ENCODE measurements at places on chromosomes 7 and 10. TPM values are rescaled to one million over a fixed set of nuclear protein-coding genes. Genes with fewer than 3 reads are reported as not detected.

DNA sequence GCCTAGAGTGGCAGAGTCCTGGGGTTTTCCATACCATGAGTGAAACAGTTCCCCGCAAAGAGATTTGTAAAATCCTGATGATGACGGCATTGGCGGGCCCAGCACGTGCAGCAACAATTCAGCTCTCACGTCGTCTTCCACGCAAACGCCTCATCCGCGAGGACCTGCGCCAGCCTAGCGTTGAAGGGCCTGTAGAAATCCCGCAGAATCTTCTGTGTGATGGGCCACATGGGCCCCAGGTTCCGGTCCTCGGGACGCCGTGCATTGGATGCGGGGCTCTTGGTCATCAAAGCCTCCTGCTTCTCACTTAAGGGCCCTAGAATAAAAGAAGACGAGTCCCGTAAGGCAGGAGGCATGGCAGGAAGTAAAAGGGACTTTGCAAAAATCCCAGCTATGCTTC is 83.4 kb downstream of the CHST15 start:
- no peak for DNase-seq

DNA sequence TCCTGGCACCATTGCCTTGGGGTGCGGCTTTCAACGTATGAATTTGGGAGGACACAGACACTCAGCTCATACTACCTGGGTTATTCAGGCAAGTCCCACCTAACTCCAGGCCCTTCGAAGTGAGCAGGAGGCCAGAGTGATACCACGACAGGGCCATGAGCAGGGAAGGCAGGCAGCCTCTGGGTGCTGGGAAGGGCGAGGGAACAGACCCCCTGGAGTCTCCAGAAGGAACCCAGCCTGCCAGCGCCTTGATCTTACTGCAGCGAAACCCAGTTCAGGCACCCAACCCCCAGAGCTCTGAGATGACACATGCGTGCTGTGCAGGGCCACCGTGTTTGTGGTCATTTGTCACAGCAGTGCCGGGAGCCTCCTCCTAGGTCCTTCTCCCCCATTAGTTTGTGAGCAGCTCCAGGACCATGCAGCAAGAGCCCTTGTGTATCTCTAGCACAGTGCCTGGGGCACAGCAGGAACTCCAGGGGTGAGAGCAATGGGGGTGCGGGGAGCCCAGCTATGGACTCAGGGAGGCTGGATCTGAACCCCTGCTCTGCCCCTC is 7.7 kb upstream of the INSIG1 start:
- no peak for DNase-seq

GRCh38 chr7:156028521-156028920 is 216.3 kb upstream of the SHH start:
- DNase-seq, result no peak

Gene GBX1
- not detected for total RNA-seq

GRCh38 chr10:126062131-126063032 is 166.0 kb downstream of the FANK1 start:
- DNase-seq, result peak; percentile 95

- no peak for DNase-seq
Measured at GRCh38 chr7:52253953-52254352, 781.5 kb upstream of the POM121L12 start.

Gene OPN4
- not detected for total RNA-seq

- no peak for DNase-seq
Measured at GRCh38 chr7:18471476-18472160, 23.9 kb upstream of the HDAC9 start.

- DNase-seq, result no peak
Measured at GRCh38 chr7:136023134-136023869, 46.1 kb upstream of the MTPN start.

DNA sequence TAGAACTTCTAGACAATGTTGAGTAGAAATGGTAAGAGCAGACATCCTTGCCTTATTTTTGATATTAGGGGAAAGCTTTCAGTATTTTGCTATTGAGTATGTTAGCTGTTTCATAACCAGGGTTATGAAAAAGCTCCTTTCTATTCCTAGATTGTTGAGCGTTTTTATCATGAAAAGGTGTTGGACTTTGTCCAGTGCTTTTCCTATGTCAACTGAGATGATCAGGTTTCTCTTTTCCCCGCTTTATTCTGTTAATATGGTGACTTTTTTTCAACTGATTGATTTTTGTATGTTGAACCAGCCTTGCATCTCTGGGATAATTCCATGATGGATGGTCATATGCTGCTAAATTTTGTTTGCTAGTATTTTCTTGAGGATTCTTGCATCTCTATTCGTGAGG is 58.5 kb downstream of the LCOR start:
- DNase-seq, result no peak

DNA sequence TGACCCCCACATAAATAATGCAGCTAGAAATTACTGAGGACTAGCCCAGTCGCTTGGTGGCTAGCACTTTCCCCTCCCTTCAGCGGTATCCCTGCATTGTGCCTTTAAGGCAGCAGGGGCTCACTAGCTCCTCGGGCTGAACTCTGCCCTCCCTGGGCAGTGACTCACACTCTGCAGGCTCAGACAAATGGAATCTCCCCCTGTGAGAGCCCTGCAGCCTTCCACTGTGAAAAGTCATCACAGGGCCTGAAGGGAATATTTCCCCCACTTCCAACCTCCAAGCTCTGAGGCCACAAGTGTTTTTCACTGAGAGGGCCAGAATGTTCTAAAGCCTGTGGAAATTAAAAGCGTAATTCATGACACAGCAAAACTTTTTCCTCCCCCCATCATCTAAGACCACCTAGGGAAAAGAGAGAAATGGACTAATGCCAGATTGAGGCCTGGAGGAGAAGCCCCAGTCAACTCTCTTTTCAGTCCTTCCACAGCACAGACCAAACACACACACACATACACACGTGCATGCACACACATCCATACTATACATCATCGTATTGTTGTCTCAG is 93.6 kb upstream of the COL1A2 start:
- DNase-seq, result peak; percentile 92

DNA sequence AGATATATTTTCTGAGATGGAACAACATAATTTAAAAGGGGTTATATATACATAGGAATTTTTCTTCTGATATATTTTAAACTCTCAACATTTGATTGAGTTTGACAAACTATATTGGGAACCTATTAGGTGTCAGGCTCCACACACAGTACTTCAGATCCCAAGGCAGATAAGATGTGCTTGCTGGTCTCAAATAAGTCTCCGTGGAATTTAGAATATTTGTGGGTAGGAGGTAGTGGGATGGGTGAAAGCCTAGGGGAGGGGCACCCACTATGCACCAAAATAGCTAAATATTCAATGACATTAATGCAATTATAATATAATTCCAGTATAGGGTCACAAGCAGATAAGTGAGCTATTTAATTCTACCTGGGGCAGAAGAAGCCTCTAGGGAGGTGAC is 81.5 kb downstream of the ARL4A start:
- no peak for DNase-seq

Gene ZNF503
- 8.1 TPM for total RNA-seq

DNA sequence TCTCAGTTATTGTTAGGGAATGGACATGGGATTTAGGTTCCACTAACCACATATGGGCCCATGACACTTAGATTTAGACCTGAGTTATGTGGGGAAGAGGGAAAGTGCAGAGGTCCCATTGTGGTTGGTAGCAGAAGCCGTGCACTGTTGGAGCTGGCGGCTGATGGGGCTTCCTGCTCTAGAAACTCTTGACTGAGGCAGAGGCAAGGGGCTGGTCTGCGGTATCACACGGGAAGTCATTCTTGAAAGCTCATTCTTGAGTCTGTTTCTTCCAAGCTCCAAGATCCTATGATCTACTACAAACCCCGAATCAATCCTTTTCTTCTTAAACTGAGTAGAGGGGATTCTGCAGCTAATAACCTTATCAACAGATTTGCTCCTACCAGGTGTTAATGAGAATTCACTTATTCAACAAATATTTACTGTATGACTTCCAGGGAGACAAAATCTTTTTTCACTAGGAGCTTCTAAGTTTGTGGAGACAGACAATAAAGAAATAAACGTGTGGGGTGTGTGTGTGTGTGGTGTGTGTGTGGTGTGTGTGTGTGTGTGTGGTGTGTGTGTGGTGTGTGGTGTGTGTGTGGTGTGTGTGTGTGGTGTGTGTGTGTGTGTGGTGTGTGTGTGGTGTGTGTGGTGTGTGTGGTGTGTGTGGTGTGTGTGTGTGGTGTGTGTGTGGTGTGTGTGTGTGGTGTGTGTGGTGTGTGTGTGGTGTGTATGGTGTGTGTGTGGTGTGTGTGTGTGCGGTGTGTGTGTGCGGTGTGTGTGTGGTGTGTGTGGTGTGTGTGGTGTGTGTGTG is 57.1 kb downstream of the AOC1 start:
- DNase-seq, result no peak

Gene NODAL
- total RNA-seq, result not detected

- DNase-seq, result no peak
Measured at GRCh38 chr10:129404091-129404490, 63.0 kb upstream of the MGMT start.

Gene HYAL4
- total RNA-seq, result not detected

DNA sequence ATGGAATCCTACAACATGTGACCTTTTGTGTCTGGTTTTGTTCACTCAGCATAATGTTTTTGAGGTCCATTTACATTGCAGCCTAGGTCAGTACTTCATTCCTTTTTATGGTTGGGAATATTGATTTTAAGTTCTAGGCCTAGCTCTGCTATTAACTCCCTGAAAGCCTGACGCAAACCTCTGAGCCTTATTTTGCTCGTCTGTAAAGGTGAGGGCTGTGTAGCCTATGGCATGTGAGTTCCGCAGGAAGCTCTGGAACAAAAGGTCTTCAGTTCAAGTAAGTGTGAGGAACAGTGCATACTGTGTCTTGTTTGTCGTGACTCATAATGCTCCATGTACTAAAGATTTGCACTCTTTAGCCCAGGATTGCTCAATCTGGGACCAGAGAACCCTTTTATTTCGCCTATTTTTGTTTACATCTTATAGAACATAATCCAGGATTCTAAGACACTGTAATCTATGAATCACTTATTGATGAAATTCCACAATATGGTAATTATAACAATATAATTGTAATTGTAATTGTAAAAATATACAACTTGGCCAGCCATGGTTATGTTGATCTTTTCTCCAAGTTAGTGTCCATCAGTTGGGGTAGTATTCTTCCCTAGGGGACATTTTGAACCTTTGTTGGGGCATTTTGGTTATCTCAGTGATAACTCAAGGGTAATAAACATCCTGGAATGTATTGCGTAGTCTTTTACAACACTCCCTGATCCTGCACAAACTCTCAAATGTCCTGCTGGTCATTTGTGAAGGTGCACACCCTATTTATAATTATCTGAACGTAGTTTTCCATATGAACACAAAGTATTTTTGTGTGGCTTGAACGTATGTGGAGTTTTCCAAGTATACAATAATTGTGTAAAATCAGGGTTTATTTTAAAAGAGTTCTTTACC is 184.7 kb downstream of the VTI1A start:
- peak; percentile 80 for DNase-seq

- DNase-seq, result peak; percentile 40
Measured at GRCh38 chr10:91787810-91788209, 10.4 kb upstream of the TNKS2 start.

- no peak for DNase-seq
Measured at GRCh38 chr10:126215746-126216631, 172.3 kb downstream of the ADAM12 start.

Gene IKZF1
- not detected for total RNA-seq

DNA sequence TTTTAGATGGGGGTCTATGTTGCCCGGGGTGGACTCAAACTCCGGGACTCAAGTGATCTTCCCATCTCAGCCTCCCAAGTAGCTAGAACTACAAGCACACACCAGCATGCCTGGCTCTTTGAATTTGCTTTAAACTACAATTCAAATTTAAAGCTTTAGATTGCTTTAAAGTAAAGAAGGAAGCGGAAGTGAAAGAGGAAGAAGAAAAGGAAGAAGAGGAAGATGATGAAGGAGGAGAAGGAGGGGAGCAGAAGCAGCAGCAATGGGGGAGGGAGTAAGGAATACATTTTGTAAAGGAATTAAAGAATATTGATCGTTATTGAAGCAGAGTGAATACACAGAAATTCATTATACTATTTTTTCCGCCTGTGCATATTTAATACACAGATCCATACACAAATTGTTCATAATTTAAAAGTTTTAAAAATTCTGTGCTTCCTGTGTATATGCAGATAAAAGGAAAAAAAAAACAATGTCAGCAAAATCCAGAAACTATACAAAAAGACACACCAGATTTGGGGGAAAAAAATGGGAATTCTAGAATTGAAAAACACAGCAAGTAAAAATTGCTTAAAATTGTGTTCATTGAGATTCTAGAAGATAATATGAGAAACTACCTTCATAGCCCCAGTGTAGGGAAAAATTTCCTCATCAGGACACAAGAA is 60.8 kb upstream of the KCNMA1 start:
- no peak for DNase-seq

- DNase-seq, result no peak
Measured at GRCh38 chr7:75604408-75604807, 112.3 kb downstream of the SPDYE5 start.

DNA sequence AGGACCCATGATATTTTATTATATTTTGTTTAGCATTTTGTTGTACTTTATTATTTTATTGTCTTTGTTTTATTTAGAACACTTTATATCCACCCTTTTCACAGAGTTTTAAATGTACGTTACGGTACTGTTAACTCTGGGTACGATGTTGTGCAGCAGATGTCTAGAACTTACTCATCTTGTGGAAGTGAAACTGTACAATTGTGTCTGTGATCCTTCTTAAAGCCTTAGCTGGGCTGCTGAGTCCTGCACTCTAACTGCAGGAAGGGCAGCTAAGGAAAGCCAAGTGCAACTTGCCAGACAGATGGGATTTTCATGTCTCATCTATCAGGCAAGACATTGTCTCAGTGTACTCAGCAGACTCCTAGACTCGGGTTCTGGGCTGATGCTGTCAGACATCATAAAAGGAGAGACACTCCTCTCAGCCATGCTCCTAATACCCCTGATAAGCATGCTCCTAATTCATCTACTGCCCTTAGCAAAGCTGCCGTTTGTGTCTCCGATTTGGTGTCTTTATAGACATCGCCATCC is 14.6 kb upstream of the INSYN2A start:
- DNase-seq, result no peak

- DNase-seq, result peak; percentile 95
Measured at GRCh38 chr7:100867040-100867775, at the start of gene TRIP6. TSS of gene TRIP6 (plus strand) at chr7:100867387. CDS start at chr7:100867498, 111 bp downstream.

All from MCF 10A (cell line).